ENCODE measurements at places on chromosomes 12 and 14.
A peak's percentile ranks its signal among the peaks of the same experiment; 100 is the strongest.

DNA sequence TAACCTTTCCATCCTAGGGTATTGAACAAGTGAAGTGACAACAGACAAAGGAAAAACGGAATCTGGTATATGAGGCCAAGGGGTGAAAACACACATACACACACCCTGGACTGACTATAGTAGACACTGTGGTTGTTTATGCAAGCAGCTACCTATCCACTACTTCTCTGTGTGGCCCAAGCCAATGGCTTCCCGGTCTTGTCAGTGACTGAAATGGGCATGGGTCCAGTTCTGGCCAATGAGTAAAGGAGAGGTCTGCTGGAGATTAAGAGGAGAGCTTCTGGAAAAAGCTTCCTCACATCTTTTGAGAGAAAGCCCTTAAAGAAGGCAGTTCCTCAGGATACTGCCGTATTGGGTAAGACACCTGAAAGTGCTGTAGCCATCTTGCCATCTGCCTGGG is 19.3 kb downstream of the MBIP start:
- no peak for DNase-seq

- no peak for DNase-seq
Measured at GRCh38 chr12:93636708-93637107, 40.5 kb upstream of the CRADD start.

GRCh38 chr12:125775507-125775906 is 710.3 kb downstream of the AACS start:
- no peak for DNase-seq

- no peak for DNase-seq
Measured at GRCh38 chr14:22600027-22600426, 1.9 kb downstream of the ABHD4 start.

- DNase-seq = no peak
Measured at GRCh38 chr12:47650469-47650868, 55.4 kb downstream of the RPAP3 start.

- DNase-seq = no peak
Measured at GRCh38 chr14:92538412-92538985, 24.9 kb downstream of the RIN3 start.

DNA sequence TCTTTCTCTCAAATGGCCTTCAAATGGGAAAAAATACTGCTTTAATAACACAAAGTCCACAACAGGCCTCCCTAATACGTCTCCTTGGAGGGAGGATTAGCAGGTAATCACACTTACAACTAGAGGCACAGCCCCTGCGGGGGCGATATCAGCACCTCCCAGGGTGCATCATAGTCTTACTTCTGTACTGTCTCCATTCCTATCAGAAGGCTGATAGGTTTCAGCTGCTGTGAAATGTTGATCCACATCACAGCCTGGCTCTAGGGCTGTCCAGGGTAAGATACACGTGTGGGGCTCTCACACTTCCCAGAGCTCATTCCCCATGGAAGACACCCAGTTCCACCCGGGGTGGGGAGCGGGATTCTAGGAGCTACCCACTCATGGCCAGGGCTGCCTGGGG is 139.1 kb upstream of the SFSWAP start:
- no peak for DNase-seq

GRCh38 chr12:14399871-14400270 is 34.4 kb downstream of the ATF7IP start:
- no peak for DNase-seq

DNA sequence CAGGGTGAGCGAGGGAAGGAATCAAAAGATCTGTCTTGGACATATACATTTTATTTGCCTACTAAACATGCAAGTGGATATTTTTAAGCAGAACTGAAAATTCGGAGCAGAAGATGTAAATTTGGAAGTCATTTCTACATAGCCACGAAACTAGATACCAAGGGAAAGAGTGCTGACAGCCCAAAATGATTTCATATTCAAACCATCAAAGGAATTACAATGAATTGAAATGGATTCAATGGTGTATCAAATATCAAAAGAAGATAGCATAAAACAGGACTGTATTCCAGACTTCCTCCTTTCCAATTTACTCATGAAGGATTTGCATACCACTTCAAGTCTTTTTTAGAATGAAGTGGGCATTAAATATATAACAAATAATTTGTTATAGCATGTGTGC is 313.5 kb upstream of the KITLG start:
- no peak for DNase-seq

GRCh38 chr12:122721057-122721545 is 4.5 kb upstream of the HCAR3 start:
- DNase-seq = no peak

DNA sequence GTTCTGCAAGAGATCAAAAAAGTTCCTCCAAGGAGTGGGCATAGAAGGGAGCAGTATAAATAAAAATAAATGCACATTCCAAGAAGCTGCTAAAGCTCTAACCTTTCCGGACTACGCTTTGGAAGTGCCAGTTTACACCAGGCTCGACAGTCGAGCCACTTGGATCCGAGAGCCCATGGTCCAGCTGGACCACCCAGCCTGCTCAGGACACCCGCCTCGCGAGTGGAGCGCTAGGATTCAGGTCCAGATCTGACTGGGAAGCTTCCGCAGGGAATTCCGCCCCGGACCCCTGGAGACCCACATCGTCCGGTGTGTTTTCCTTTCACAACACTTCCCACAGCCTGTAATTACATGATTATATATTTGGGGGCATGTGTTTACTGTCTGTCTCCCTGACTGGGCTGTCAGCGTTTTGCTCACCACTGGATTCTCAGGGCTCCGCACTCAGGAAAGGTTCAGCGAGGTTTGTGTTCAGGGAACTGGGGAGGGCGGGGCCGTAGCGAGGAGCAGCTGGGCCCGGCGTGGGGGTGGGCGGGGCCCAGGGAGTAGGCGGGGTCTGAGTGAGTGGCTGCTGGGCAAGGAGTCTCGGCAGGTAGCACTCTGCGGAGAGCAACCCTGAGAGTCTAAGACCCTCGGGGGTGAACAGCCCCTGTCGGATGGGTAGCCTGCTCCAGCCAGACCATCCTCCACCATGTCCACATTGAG is 52.3 kb upstream of the TMEM263 start:
- peak; percentile 59 for DNase-seq

DNA sequence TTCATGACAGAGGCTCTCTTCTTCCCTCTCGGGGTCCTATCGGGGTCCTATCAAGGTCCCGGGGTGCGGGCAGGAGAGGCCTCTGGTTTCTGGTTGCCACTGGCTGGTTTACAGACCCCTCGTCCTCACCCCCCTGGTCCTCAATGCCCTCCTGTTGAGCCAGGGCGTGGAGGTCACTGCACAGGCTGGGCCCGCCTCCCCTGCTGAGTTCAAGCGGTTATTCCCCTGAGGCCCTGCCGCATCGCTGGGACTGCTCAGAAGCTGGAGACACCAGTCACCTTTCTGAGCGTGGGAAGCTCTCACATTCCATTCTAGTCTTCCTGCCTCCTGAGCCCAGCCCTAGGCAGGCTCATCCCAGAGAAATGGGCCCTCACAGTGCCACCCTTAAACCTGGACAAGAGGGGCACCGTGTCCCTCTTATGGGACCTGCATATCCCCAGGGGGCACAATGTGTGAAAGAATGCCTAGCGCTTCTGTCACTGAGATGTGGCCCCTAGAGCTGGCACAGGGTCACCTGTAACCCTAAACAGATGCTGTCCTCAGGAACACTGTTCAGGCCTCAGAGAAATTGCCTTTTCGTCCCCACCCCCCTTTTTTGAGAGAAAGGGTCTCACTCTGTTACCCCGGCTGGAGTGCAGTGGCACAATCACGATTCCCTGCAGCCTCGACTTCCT is 177.7 kb upstream of the RGS6 start:
- DNase-seq = no peak

- DNase-seq = no peak
Measured at GRCh38 chr12:109677279-109677691, 36.3 kb upstream of the FAM222A start.

DNA sequence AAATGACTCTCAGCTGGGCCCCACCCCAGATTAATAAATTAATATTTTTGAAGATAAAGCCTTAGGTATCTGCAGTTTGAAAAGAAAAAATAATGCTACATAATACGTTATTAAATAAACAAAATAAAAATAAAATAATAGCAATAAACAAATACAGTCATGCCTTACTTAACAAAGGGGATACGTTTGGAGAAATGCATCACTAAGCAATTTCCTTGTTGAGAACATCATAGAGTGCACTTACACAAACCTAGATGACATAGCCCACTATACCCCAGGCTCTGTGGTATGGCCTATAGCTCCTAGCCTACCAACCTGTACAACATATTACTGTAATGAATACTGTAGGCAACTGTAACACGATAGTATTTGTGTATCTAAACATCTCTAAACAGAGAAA is 7.1 kb upstream of the EGLN3 start:
- DNase-seq = no peak

DNA sequence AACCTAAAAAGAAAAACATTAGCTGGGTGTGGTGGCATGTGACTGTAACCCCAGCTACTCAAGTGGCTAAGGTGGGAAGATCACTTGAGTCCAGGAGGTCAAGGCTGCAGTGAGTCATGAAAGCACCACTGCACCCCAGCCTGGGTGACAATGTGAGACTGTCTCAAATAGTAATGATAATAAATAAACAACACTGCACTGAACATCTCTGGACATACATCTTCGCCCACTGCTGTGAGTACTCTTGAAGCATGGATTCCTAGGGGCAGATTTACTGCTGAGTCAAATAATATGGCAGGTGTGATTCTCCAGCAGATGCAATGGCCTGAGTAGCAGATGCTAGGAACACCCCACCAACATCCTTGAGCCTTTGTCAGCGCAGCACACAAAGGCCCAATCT is 23.6 kb downstream of the ABCB9 start:
- no peak for DNase-seq

GRCh38 chr12:31724557-31724956 is 4.3 kb downstream of the AMN1 start:
- no peak for DNase-seq

- DNase-seq = no peak
Measured at GRCh38 chr14:60035177-60035576, 56.5 kb upstream of the PCNX4 start.

- DNase-seq = no peak
Measured at GRCh38 chr14:99036611-99037293, 235.2 kb downstream of the BCL11B start.

- no peak for DNase-seq
Measured at GRCh38 chr12:77923882-77924281, 93.2 kb downstream of the NAV3 start.

- DNase-seq = peak; percentile 16
Measured at GRCh38 chr12:15364221-15365160, 42.2 kb downstream of the PTPRO start.

DNA sequence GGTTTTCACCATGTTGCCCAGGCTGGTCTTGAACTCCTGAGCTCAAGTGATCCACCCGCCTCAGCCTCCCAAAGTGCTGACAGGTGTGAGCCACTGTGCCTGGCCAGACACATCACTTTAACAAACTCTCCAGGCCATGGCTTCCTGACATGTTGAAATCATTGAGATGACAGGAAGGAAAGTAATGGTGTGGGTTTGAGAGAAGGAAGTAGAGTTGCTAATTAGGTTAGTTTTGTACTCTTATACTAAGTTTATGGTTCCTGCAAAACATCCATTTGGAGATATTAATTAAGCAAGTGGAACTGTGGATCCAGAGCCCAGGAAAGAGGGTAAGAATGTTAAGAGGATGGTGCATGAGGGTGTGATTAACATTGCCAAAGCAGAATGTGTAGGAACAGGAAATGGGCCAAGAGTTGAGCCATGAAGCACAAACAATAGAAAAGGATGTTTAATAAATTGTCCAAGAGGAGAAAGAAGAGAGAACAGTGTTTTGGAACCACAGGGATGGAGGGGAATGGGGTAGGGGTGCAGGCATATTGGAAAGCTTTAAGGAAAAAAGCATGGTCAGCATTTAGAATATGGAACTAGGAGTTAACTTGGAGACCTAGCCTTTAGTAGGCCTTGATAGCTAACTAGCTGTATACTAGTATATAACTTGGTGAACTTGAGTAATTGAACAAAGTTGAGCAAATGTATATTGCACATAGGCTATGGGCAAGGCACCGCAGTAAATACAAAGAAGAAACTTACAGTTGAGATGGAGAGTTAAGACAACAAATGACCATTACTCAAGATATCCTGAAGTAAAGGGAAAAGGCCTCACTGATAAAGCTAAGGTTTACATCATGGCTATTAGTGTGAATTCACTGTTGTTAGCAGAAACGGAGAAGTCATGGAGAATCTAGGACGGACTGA is 91.3 kb upstream of the DNM1L start:
- no peak for DNase-seq

DNA sequence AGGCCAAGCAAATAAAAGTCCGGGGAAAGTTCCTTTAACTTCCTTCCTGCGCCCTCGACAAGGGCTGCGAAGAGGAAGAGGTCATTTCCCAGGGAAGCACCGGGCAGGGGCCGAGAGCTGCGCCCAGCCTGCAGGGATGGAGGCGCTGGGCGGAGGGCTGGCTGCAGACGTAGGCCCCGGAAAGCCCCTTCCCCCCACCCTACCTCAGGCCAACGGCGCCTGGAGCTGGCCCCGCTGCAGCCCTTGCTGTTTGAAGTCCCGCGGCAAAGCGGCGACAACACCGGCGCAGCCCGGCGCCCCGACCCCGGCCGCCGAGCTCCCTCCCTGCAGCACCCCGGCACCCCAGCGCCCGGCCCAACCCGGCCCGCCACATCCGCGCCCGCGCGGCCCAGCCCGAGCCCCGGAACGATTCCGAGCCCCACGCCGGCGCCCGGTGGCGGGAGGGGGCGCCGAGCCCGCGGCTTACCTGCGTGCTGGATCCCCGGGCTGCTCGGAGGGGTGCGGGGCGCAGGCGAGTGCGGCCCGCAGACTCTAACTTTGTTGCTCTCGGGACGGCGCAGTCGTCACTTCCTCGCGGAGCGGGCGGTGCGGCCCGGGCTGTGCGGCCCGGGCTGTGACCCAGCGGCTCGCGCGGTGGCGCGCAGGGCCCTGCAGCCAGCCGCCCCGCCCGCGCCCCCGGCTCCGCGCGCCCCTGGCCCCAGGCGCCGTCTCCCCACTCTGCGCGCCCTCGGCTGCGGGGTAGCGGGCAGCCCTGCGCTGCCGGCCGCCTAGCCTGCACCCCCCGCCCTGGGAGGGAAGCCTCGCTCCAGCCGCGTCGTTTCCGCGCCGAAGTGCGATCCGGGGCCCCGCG is 64.8 kb upstream of the PTGR2 start:
- no peak for DNase-seq

GRCh38 chr12:68210875-68211274 is 14.7 kb downstream of the IL26 start:
- no peak for DNase-seq

DNA sequence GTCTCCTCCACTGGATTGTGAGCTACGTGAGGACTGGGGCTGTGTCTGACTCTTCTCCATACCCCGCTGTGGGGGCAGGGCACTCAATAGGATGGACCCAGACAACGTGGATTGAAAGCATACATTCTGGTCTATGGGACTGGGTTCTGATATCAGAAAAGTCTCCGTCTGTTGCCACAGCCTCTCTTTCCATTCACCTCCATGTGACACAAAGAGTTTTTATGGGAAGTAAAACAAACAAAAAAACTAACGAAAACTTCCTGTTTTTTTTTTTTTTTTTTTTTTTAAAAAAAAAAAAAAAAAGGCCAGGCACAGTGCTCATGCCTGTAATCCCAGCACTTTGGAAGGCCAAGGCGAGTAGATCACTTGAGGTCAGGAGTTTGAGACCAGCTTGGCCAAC is 44.7 kb downstream of the SLC8A3 start:
- DNase-seq = no peak

Measured in kidney glomerular epithelial cell (primary cell).